Glutamatergic neuron (in vitro differentiated cells): ENCODE measurements at places on chromosomes 1 and 21. TPM values are rescaled to one million over a fixed set of nuclear protein-coding genes. Genes with fewer than 3 reads are reported as not detected.
A peak's percentile ranks its signal among the peaks of the same experiment; 100 is the strongest.

GPR25 gene
- total RNA-seq = not detected

ERRFI1 gene
- 11.8 TPM for total RNA-seq

AADACL4 gene
- total RNA-seq = not detected

FMO4 gene
- 0.56 TPM for total RNA-seq

CHTOP gene
- 84.7 TPM for total RNA-seq

CR1 gene
- not detected for total RNA-seq

A3GALT2 gene
- total RNA-seq = 0.71 TPM

TMEM240 gene
- total RNA-seq = 24.4 TPM

RASSF5 gene
- 2.7 TPM for total RNA-seq

DNA sequence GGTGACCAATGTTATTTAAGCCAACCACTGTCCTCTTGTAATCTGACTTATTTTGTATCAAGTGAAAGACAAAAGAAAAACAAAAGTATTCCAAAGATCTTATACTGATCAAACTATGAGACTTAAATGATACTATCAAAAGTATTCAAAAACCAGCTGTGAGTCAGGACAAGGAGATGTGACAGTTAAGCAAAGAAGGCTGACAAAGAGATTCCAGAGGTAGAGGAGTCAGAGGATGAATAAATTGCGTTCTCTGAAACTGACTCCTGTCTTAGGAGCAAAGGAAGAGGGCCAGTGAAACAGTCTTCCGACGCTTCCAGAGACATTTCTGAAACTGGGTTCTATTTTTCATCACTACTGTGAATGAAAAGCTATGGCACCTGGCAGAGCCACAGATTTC, 20.9 kb downstream of the TMEM50B start:
- DNase-seq = no peak

DNA sequence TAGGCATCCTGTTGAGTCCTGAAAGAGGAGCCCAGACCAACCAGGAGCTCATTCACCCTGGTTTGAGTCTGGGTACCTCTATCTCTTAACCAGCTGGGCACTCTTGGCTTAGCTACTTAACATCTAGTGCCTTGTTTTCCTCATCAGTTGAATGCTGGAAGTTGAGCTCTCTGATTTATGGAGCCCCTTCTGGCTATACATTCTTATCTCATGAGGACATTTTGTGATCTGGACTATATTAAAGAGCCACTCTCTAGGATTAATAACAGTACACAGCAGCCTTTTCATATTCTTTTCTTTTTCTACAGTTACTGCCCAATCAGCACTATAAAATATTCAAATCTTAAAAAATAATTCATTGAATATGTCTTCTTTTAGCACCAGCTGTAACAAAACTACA, 296.9 kb upstream of the RUNX1 start:
- DNase-seq = no peak

- no peak for DNase-seq
Observed at GRCh38 chr1:22212400-22213233, 69.7 kb upstream of the WNT4 start.

- peak; percentile 48 for DNase-seq
Observed at GRCh38 chr1:61082311-61083012, at the start of gene NFIA. Gene NFIA (plus strand): TSS chr1:61082561.

DNA sequence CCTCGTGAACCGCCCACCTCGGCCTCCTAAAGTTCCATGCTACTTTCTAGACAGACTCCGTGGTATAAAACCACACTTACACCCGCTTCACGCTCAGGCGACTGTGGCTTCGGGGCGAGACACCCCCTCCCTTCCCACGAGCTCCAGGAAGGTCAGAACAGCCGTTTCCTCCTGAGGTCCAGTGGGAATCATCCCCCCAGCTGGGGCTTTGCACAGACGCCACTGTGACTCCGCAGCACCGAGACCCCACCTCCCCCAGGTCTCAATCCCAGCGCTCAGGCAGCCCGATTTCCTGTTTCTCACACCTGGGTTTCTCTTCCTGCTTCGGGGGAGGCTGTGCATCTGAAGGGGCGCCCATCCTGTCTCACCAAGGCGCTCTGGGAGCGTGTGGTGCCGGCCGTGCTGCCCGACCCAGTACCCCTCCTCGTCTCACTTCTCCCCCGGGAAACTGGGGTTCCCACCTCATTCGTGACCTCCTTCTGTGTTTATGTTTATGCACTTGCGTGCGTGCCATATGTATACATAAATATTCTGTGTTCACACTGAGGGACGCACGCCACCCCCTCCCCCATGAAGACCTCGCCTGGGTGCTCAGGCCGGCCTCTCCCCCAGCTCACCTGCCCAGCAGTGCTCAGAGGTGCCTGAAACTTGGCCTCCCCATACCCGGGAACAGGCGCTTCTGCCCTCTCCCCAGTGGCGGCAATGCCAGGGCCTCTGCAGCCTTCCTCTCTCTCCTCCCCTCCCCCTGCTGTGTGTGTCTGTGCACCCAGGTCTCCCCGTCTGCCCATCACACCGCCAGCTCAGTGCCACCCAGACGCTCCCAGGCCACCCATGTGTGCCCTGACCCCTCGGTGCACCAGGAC, 14.6 kb downstream of the SLC35E2B start:
- peak; percentile 49 for DNase-seq

GRCh38 chr1:45339789-45340558, at the start of the genes MUTYH and TOE1:
Gene MUTYH (minus strand): TSS chr1:45340440. CDS start chr1:45334505, 5,935 bp downstream.
Gene TOE1 (plus strand): TSS chr1:45340170. CDS start chr1:45340253, 83 bp downstream.
- DNase-seq = peak; percentile 94

GRCh38 chr1:64038965-64039364, 164.5 kb upstream of the UBE2U start:
- no peak for DNase-seq

DNA sequence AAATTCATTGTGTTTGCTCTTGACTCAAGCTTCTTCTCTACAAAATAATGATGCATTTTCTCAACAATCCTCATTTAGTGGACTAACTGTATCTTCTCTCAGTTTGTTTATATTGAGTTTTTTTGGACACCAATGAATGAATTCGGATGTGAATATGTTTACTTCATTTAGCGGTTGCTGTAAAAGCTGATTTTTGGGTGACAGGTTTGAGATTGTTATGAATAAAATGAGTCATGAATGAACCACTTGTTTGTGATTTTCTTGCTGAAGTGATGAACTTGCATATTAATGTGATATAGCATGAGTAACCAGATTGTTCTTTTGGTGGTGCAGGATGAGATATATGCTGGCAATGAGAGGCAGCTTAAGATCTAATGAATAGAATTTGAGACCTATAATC, 3.1 kb downstream of the DNM3 start:
- no peak for DNase-seq

DNA sequence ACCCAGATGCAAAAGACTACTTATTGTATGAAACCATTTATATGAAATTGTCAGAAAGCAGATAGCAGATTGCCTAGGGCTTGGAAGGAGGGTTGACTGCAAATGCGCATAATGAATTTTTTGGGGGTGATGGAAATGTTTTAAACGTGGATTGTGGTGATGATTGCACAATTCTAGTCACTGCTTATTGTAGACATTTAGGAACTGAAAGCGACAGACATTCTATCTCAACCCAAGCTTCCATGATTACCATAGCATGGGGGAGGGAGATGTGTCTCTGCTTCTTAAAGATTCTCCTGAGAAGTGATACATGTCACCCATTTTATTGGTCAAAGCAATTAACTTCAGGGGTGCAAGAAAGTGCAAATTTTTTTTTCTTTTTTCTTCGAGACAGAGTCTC, 2.8 kb upstream of the MTF2 start:
- DNase-seq = no peak

GRCh38 chr1:36109041-36109679, 15.9 kb downstream of the COL8A2 start:
- no peak for DNase-seq

- DNase-seq = peak; percentile 21
Observed at GRCh38 chr1:70034403-70034802, 171.0 kb downstream of the LRRC40 start.

DNA sequence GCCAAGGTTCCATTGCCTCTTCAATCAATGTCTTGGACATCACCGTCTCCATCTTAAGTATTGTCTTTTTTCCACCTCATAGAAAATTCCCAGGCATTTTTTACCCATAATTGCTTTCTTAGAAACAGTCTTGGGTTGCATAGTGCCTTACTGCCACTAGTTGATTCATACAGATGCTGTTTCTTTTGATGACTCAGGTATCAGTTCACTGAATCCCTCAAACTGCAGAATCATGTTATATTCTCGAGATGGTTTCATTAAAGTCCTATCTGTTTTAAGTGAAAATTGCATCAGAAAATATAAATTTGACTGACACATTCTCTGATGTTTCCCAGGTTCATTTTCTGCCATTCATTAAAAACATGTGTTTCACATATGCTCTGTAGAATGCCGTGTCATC, 1489.1 kb downstream of the BRINP3 start:
- no peak for DNase-seq

GRCh38 chr1:3391711-3392110, 62.8 kb upstream of the ARHGEF16 start:
- DNase-seq = no peak

DNA sequence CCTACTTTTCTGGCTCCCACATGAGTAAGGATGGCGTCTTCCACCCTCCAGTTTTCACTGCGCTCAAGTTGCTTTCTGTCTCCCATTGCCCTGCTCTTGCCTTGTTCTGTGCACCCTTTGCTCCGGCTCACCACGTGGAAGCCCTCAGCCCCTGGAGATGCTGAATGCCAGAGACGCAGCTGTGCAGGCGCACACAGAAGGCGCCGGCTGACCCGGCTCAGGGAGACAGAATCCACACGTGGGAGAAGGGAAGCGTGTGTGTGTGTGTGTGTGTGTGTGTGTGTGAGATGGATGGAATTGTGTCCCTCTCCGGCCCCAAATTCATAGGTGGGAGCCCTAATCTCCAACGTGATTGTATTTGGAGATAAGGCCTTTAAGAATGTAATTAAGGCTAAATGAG, 118.2 kb upstream of the ERRFI1 start:
- DNase-seq = no peak

- DNase-seq = no peak
Observed at GRCh38 chr1:212139526-212140135, 104.1 kb downstream of the DTL start.

DNA sequence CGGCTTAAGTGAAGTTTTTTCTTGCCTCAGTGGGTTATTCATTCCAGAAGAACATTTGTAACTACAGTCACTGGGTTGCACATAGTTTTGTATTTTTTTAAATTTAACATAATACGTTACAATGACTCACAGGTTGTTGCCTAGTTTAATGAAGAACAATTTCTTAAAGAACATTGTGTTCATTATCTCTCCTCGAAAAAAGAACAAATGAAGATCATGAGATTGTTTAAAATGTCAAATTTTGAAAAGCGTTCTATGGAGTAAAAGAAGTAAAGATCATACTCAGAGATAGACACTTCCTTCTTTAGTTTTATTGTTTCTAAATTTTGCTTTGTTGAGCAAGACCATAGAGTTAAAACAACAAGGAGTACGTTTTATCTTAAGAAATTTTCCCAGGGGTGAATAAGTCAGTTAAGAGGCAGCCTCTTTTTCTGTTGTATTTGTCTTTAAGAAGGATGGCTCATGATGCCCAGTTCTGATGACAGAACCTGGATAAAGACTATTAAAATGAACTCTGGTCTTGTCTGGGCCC, 10.5 kb upstream of the SLAMF1 start:
- no peak for DNase-seq

DNA sequence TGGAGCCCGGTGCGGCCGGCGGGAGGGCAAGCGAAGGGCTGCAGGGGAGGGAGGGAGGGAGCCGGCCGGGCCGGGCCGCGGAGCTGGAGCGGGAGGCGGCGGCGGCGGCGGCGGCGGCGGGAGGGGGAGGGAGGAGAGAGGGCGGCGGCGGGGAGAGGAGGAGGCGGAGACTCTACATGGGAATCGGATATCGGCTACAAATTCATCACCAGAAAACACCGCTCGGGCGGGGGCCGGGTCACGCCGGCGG, at the start of gene AKT3:
Gene AKT3, minus strand, starts transcription at position 42 of the 250 bp plus-strand sequence. CDS start 7,073 bp downstream, outside the sequence.
- peak; percentile 86 for DNase-seq

DNA sequence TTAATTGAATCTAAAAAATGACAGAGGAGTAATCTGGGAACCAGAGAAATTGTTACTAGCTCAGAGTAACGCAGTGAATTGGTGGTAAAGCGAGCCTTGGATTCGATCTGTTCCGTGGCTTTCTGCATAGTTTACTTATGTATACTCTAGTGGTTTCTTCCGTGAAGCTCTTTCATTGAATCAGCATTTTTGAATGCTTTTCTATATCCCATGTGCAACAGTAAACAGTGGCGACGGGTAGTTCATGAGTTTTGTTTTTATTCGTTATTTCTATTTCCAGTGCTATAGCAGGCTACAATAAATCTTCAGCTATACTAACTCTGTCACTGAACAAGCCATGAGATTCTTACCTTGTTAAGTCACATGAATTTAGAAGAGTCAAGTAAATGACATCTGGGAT, 14.5 kb upstream of the MAP3K7CL start:
- no peak for DNase-seq

DNA sequence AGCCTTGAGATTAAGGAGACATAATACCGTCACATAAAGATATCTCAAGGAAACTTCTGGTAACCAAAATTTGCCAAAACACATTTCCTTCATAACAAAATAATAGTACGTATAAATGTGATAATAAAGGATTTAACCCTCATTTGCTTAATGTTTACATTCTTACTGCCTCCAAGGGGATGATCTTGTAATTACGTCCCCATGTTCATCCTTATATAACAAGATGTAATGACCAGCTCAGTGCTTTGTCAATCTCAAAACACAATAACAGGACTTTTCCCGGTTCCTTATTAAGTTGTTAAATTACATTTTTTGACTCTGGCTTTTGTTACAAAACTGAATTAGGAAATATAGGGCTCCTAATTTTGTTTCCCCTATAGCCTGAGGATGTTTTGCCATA, 41.3 kb upstream of the UHMK1 start:
- no peak for DNase-seq

- DNase-seq = no peak
Observed at GRCh38 chr21:45859762-45860357, 121.7 kb upstream of the COL6A1 start.

DNA sequence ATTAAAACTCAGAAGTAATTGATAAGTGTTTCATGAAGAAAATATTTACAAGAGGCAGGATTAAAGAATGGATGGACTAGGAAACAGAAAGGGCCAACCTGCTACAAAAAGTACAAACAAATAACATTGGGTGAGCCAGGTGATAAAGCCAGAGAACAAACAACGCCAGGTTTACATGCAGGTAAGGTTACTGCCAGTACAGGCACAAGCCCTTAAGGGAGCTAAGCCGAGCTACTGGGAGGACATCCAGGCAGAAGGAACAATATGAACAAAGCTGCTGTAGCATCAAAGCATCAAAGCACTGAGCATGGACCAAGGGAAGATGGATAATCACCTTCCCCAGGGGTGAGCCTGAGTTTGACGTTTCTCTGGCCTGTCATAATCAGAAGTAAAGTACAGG, 380.7 kb downstream of the SEC16B start:
- no peak for DNase-seq

DNA sequence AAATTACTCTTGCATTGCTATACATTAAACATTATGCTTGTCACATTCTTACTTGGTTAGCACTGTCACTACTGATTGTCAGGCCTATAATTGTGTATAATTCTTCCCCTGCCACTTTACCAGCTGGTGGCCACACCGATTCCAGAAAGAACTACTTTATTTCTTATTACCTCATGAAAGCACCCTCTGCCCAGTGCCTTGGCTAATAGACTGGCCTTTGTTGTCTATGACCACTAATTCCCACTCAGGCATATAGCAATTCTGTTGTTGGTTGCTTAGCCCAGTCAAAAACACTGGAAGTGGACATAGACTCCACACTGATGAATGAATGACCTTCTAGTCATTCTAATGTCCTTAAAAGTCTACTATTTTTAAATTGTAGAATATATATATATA, 35.6 kb downstream of the MRPL39 start:
- DNase-seq = no peak

GRCh38 chr1:228938537-228938901, 203.2 kb downstream of the RHOU start:
- no peak for DNase-seq
